ENCODE measurements at places on chromosomes 4 and X.

DNA sequence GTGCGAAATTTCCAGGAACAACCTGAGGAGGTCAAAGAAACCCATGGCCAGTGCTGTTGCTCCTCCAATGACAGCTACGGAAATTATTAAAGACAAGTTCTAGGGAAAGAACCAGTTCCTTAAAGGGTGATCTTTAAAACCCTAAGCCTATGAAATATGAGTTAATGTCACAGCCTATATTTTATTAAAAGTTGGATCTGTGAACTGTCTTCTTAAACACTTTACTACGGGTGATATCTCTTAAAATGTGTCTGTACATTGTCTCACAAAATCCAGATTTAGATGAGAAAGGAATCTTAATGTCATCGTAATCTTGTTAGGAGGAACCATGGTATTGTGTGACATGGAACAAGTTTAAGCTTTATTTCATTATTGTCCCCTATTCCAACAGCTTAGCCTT is 46.3 kb upstream of the VCX3B start:
- DNase-seq = no peak

- DNase-seq = no peak
Observed at GRCh38 chr4:101282076-101282844, 65.1 kb downstream of the PPP3CA start.

- DNase-seq = peak; percentile 29
Observed at GRCh38 chr4:159104694-159105414, 2.0 kb downstream of the RAPGEF2 start.

- DNase-seq = peak; percentile 41
Observed at GRCh38 chr4:106809076-106809475, 227.0 kb downstream of the DKK2 start.

GRCh38 chr4:163866728-163867315 is 372.3 kb downstream of the TMA16 start:
- DNase-seq = no peak

- DNase-seq = no peak
Observed at GRCh38 chr4:13981499-13981898, 354.0 kb upstream of the BOD1L1 start.

- peak; percentile 45 for DNase-seq
Observed at GRCh38 chr4:152161676-152162330, 374.1 kb downstream of the FBXW7 start.

DNA sequence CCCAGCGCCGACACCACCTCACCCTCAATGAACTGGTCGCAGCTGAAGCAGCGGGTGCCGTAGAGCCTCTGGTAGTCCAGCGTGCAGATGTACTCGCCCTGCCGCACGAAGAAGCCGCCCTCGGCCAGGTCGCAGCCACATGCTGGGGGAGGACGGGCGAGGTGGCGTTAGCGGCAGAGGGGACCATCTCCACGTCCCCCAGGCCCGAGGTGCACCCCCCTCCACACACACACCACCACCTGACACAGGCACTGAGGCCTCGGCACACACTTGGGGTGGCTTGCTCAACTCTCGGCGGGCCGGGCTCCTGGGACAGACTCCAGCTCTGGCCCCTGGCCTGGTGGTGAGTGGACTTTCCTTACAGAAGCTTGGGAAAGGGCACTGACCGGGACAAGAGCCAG is 61.5 kb downstream of the ABLIM2 start:
- DNase-seq = no peak

DNA sequence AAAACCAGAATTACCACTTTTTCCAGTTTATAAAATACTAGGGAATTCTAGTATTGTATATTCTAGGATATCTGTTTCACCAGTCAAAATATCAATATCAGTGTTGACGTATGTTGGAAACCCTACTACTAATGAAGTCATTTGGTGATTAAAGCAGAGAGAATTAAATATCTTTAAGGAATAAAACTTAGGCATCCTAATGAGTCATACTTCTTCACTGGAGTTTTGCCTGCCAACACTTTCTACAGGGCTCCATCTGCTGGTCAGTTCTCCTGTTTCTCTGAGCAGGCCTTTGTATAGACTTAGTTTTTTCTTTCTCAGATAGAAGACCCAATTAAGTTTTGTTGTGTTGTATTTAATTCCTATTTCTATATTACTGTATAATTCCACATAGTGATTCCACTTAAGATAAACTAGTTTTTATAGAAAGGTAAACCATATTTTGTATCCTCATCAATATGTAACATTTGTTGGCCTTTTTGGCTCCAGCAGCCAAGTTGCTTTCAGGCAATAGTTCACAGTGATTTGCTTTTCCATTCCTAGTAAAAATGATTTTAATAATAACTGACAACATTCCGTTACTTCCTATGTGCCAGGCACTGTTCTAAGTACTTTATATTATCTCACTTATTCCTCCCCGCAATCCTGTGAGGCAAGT is 3.5 kb downstream of the AP1AR start:
- peak; percentile 80 for DNase-seq

DNA sequence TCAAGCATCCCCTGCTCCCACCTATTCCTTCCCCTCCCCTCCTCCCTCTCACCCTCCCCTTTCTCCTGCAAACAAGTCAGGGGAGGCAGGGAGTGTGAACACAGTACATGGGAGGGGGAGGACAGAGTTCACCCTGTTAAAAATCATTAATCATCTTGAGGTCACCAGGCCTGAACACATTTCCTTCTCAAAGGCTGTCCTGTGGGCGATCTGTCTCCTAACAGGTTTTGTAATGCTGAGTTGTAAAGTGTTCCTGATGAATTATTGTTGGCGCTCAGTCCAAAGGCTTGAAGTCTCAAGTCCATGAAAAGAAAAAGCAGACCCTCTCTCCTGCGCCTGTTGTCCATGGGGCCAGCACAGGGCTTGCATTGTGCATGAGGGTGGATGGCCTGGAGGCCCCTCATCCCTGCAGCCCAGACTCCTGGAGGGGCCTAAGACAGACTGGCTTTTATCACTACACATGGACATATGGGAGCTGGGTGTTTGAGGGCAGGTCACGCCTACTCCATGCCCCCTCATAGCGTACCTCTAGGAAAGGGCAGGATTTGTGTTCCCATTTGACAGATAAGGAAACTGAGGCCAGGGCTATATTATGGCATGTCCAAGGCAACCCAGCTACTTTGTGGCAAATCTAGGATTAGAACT is 189.1 kb downstream of the RAB28 start:
- DNase-seq = no peak

DNA sequence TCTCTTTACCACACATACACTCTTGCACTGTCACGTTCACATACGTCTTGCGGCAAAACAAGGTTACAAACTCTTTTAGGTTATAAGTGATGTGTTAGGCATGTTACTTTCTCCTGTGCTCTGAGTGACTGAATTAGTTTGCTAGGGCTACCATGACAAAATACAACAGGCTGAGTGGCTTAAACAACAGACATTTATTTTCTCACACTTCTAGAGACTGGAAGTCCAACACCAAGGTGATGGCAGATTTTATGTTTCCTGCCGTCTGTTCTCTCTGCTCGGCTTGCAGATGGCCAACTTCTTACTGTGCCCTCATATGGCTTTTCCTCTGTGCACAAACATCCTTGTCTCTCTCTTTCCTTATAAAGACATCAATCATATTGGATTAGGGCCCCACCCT is 1224.3 kb upstream of the TENM3 start:
- DNase-seq = no peak

GRCh38 chr4:107363125-107363524 is 327.0 kb upstream of the DKK2 start:
- DNase-seq = no peak

DNA sequence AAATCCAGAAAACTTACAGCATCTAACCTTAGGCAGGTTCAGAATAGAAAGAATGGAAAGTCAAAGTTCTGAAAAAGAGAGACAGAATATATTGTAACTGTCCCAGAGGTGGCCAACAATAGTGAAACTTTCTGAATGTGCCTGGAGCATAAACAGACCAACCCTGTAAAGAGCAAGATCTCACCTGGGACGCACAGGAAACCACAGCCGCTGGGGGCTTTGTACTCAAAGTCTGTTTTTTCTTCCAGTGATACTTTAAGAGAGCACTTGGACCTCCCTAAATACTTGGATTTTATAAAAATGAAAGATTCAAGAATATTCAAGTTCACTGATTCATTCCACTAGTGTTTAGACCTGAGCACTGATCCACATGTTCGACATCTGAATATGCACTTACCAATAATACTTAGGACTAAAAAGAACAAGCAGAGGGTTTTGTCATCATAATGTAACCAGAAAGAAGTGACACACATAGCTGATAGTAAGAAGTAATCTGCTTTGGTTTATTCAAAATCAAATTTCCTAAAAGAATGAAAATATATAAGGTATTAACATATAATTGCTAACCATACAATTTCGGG is 35.3 kb downstream of the ARAP2 start:
- DNase-seq = no peak
